Omental fat pad (tissue), 4 donors: ENCODE measurements at places on chromosomes 3 and 15. TPM values are rescaled to one million over a fixed set of nuclear protein-coding genes. Genes with fewer than 3 reads are reported as not detected.

DNA sequence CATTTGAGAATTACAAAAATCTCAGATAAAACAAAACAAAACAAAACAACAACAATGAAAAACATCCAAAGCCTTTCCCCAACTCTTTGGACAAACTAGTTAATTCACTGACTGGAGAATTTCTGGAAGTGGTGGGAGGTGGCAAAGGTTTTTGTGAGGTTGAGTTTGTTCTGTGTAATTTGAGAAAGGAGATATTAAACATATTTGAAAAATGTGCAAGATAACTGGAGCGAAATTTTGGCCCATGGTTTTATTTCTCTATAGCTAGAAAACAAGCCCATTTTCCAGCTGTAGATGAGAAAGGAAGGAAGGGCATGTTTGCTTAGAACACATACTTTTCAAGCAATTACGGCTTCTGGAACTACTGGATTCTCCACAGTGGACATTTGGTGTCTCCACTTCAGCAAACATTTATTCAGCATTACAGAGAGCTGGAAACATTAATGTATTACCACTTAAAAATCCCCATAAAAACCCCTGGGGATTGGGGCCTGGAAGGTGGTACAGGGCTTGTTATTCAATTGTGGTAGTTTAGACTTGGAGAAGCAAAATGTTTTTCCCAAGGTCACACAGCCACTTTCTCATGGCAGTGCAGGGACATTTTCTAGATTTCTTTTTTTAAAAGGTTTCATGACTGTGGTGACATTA is 135.8 kb downstream of the THSD4 start:
- no peak for DNase-seq

DNA sequence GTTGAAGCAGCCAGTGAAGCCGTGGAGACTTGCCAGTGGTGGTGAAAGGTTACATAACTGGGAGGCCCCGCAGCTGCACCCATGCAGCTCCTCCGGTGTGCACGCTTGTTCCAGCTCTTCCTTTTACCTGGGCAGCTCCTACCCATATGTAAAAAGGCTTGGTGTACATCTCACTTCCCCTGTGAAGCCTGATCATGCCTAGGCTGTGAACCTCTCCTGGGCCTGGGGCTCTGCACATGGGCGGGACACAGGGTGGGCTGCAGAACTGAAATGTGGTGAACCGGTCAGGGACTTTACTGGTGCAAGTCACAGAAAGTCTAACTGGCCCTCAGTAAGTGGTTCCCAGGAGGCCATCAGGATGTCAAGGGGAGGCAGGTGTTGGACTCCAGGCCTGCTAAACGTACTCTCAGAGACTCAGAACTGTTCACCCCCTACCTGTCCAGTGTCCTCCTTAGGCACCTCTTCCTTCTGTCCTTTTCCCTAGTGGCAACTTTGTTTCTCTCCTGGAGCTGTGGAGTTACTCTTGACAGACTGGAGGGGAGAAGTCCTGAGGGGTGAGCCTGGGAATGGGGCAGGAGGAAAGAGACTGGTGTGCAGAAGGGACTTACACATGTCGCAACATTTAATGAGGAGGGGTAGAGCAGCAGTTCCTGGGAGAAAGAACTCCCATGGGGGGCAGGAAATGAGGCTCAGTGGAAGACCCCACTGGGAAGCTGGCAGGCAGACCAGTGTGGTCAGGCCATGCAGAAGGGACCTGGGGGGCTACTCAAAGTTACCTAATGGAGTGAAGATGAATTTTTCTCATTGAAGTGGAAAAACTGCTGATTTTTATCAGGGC is 148.1 kb downstream of the EEFSEC start:
- no peak for DNase-seq

GRCh38 chr3:14177580-14178246 is 688 bp downstream of the XPC start:
- no peak for DNase-seq

- no peak for DNase-seq
These were observed 242.3 kb upstream of the ROBO1 start for GRCh38 chr3:80010021-80010571.

DNA sequence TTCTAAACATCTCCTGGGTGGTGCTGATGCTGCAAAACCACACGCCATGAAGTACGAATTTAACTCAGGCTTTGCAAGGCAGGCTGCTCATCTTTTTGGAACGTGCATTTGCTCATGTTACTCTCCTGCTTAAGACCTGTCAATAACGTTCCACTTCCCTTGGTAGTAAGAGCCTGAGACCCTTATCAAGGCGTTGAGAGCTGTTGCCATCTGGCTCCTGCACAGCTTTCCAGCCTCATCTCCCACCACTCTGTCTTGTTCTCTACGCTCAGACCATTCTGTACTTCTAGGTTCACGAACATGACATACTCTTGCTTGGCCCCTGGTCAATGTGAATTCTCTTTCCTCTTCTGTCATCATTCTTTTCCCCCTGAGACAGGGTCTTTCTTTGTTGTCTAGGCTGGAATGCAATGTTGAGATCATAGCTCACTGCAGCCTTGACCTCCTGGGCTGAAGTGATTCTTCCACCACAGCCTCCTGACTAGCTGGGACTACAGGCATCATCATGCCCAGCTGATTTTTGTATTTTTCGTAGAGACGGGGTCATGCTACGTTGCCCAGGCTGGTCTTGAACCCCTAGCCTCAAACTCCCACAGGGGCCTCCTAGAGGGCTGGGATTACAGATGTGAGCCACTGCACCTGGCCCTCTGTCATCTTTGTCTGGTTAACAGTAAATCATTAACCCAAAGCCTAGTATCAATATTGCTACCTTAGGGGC is 202.8 kb downstream of the CADPS start:
- no peak for DNase-seq

DNA sequence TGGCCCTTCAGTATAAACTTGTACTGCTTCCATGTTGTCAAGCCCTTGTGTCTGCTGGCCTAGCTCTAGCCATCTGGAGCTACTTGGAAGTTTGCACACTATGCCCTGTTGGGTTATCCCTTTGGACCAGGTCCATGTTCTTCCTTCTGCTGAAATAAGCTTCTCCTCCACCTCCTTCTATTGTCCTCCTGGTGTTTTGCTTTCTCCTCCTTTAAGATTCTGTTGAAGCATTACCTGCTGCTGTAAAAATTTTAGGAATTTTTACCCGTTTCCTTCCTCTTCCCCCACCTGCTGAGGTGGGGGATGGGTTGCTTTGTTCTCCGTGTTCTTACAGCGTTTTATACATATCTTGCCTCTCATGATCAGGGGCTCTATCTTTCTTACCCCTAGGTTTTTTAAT is 51.7 kb downstream of the SH3GL3 start:
- no peak for DNase-seq

IQCH gene
- total RNA-seq: 1.1 TPM

MLF1 gene
- total RNA-seq: 20.4 TPM

TTLL13 gene
- not detected for total RNA-seq

CCDC54 gene
- not detected for total RNA-seq

CELSR3 gene
- 0.48 TPM for total RNA-seq
